Ascending aorta (tissue), 2 donors: ENCODE measurements at places on chromosomes 11 and 22. TPM values are rescaled to one million over a fixed set of nuclear protein-coding genes. Genes with fewer than 3 reads are reported as not detected.

The PDGFB gene
- total RNA-seq: 8.9 TPM

DNA sequence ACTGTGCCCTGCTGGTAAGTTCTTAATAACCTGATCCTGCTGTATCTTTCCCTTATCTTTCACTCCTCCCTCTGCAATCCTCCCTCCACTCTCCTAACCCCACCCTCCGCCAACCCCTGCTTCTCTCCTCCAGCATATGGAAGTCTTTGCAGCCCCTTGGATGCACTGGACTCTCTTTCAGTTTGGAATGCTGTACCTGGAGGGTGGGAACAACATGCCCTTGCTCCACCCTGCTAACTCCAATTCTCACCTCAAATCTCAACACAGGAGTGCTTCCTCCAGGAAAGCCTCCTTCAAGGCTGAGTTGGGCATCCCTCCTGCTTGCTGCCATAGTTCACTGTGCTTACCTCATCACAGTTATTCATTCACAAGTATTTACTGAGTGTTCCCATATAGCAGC, 52.8 kb upstream of the LDLRAD3 start:
- DNase-seq: no peak
- H3K27ac ChIP-seq: no peak overlapping the region
- H3K4me3 ChIP-seq: no peak overlapping the region
- H3K4me1 ChIP-seq: no peaks in the 10 kb centered on the region
- H3K36me3 ChIP-seq: no peaks in the 10 kb centered on the region
- H3K27me3 ChIP-seq: no peaks in the 10 kb centered on the region

- no peaks in the 10 kb centered on the region for H3K36me3 ChIP-seq
- no peaks in the 10 kb centered on the region for H3K27me3 ChIP-seq
- H3K27ac ChIP-seq: no peak overlapping the region
- H3K4me3 ChIP-seq: no peak overlapping the region
- DNase-seq: no peak
- H3K4me1 ChIP-seq: no peaks in the 10 kb centered on the region
Measured at GRCh38 chr22:36923131-36923788, 9.8 kb downstream of the CSF2RB start.

- H3K36me3 ChIP-seq: no peaks in the 10 kb centered on the region
- no peaks in the 10 kb centered on the region for H3K4me1 ChIP-seq
- no peaks in the 10 kb centered on the region for H3K27me3 ChIP-seq
- H3K4me3 ChIP-seq: no peak overlapping the region
- no peak overlapping the region for H3K27ac ChIP-seq
Measured at GRCh38 chr11:97157221-97157740, 767.5 kb downstream of the JRKL start.

The OPCML gene
- total RNA-seq: not detected

GRCh38 chr11:119334174-119334930, at the start of gene RNF26:
Gene RNF26 (plus strand): TSS chr11:119334527. CDS start chr11:119335123, 596 bp downstream.
- DNase-seq: peak; percentile 84
- peak within 1 kb of the TSS; percentile 87 for H3K27ac ChIP-seq

DNA sequence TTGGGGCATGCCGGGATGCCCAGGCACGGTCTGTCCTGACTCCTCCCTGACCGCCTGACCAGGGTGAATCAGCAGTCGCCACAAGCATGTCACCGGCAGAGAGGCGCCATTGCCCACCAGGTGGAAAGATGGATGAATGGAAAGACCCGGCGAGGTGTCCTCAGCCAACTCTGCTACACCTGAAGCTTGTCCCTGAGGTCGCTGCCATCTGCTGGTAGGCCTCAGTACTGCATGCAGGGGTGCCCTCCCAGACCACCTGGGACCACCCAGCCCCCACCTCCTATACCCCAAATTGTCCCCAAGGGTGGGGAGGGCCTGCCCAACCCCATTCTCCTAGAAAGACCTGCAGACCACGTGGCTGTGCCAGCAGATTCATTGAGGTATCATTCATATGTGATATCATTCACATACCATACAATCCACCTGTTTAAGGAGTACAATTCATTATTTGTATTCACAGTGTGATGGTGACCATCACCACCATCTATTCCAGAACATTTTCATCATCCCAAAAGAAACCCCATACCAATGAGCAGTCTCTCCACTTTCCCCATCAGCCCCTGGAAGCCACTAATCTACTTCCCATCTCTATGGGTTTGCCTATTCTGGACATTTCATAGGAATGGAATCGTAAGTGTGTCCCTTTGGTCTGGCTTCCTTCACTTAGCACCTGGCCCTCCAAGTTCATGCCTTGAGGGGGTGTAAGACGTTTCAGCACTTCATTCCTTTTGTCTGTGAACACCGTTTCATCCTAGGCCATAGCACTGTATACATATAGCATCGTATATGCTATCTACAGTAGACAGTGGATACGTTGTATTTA, 17.5 kb downstream of the FGF3 start:
- H3K27ac ChIP-seq: no peak overlapping the region
- DNase-seq: no peak
- H3K4me1 ChIP-seq: no peaks in the 10 kb centered on the region
- no peaks in the 10 kb centered on the region for H3K36me3 ChIP-seq
- no peaks in the 10 kb centered on the region for H3K27me3 ChIP-seq
- H3K4me3 ChIP-seq: no peak overlapping the region

DNA sequence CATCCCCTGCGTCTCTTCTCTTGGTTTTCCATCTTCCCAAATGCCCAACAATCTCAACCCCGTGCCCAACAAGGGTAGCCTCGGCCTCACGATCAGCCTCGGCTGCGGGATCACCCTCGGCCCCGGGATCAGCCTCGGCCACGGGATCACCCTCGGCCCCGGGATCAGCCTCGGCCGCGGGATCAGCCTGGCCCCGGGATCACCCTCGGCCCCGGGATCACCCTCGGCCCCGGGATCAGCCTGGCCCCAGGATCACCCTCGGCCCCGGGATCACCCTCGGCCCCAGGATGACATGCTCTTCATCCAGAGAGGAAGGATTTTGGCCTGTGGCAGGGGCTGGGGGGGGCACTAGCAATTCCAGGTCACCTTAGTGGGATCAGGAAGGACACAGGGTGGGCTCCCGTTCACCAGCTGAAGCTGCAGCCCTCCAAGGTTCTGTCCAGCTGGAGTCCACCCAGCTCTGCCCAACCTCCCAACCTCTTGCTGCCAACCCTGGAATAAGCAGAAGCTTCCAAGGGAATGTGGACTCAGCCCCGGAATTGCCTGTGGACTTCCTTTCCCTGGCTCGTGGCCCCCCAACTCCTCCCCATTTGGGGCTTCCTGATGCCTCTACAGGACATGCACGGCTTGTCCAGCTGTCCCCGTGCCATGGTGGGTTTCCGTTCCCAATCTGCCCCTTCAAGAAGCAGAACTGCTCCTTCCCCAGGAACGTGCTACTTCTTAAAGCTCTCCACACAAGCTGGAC, 6.2 kb downstream of the ALG12 start:
- peaks cover 51% of the 10 kb centered on the region for H3K36me3 ChIP-seq
- no peaks in the 10 kb centered on the region for H3K4me1 ChIP-seq
- H3K27me3 ChIP-seq: no peaks in the 10 kb centered on the region

The PDGFD gene
- total RNA-seq: 50.6 TPM

GRCh38 chr22:49934160-49934890, 15.9 kb downstream of the CRELD2 start:
- H3K4me1 ChIP-seq: peaks cover 15% of the 10 kb centered on the region
- no peaks in the 10 kb centered on the region for H3K36me3 ChIP-seq
- no peak for DNase-seq
- no peaks in the 10 kb centered on the region for H3K27me3 ChIP-seq

DNA sequence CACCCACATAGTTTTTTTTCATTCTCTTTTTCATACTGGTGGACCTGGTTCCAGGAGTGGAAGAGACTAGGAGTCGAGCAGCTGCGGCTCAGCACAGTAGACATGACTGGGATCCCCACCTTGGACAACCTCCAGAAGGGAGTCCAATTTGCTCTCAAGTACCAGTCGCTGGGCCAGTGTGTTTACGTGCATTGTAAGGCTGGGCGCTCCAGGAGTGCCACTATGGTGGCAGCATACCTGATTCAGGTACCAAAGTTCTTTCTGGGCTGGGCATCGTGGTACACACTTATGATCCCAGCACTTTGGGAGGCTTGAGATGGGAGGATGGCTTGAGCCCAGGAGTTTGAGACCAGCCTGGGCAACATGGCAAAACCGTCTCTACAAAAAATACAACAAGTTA, 4.2 kb downstream of the PTPMT1 start:
- H3K4me3 ChIP-seq: no peak overlapping the region
- H3K27ac ChIP-seq: no peak overlapping the region
- H3K36me3 ChIP-seq: peaks cover 40% of the 10 kb centered on the region
- DNase-seq: no peak
- no peaks in the 10 kb centered on the region for H3K27me3 ChIP-seq
